ENCODE measurements at places on chromosomes 3 and 15.
A peak's percentile ranks its signal among the peaks of the same experiment; 100 is the strongest.

- peak; percentile 46 for DNase-seq
Measured at GRCh38 chr15:68650901-68651709, 72.3 kb downstream of the CORO2B start.

DNA sequence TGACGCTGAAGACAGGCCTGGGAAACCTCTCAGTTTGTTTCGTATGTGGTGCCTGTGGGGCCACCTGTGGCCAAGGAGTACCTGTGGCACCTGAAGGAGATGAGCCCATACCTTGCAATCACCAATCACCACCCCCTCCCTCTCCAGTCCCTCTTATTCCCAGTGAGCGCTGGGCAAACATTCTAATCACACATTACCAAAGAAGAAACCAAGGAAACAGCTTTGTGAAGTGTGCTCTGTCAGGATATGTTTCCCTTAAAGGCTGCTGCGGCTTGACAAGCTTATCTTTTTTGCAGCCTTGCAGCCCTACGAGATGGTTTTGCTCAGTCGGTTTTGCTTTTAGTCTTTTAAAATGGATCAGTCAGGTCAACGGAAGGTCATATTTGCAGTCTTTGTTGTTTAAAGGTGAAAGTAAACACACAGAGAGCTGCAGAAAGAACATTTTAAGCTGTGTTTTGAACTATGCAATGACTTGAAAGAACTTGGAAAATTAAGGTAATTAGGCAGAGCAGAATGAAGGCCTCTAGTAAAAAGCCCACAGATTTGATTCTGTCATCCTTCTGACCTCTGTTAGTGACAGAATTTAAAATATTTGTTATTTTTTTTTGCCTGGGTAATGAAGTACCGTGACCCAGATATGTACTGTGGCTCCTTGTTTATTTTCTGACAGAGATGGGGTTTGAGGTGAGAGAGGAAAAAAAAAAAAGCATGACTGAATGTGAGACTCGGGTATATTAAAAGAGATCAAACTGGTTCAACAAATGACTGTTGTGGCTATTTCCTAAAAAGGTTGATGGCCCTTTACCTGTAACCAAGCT is 461.4 kb downstream of the NSUN3 start:
- no peak for DNase-seq

DNA sequence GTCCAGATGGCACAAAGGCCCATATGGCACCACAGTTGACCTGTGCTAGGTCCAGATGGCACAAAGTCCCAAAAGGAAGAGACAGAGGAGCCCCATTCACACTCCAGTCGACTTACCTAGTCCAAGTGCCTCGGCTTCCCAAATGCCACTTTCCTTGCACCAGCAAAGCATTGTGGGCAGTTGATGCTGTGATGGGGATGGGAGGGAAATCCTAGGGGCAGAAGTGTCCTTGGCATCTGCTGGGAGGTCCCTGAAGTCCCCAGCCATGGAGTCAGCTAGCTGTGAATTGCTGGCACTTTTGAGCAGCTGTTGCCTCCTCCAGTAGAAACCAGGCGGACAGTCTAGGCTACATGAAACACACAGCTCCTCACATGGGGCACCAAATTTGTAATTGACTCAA is 60.3 kb upstream of the SIAH2 start:
- DNase-seq: no peak

DNA sequence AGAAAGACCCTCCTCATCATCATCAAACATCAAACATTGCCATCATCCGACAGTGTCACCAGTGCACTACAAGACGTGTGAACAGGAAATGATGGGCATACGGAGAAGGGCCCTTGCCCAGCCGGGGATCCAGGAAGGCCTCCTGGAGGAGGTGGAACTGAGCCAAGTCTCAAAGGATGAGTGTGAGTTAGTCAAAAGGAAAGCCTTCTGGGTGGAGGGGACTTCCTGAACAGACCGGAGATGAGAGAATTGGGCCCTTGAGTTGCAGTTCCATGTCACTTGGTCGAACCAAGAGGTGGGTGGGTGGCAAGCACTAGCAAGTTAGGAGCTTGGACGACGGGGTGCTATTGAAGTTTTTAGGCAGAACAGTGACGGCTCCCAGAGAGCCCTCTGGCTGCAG is 8.5 kb downstream of the SEMA4B start:
- DNase-seq: peak; percentile 45

GRCh38 chr15:83305704-83306291 is 21.3 kb upstream of the BNC1 start:
- DNase-seq: no peak

- no peak for DNase-seq
Measured at GRCh38 chr3:13746385-13746784, 133.5 kb downstream of the WNT7A start.

DNA sequence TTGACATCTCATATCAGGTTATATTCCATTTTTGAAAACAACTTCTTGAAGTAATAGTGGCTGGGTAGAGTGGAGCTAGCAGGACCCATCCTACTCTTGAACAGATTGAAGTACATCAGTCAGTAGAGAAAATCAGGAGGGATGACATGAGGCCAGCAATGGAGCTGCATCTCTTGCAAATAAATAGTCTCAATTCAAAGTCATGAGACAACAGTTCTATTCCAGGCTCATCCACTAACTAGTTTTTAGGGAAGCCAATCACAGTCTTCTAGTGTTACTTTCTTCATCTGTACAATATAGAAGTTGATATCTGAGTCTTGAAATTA is 477.2 kb downstream of the RBMS3 start:
- DNase-seq: no peak

DNA sequence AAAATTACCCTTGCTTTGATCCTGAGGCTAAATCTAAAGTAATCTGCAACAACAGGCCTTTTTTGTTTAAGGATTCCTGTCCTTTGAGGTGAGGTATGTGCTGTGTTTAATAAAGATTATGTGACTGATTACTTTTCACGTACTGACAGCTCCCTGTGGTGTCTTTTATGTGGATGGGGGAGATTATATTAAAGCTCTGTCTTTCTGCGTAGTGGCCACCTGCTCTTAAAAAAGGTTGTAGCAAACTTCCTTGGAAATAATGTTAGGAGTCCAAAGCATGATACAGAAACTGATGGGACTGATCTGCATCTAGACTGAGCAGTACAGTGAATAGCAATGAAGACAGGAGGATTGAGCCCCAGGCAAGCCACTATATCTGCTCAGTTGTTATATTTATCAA is 453.0 kb upstream of the GOLIM4 start:
- no peak for DNase-seq

DNA sequence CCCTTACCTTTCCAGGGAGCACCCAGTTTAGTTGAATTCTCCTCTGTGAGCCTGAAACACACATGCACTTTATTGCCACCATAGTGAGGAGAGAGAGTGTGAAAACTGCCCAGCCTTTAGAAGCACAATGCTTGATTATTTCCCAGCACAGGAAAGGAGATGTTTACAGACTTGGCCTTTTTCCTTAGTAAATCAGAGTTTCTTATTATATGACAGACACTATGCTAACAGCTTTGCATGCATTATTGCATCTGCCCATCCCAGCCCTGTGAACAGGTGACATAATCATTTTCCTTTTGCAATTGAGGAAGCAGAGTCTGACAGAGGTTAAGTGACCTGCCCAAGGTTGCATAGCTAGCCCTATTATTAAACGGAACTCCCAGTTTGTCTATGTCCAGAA is 36.5 kb downstream of the CAPN3 start:
- no peak for DNase-seq

- DNase-seq: no peak
Measured at GRCh38 chr3:14345496-14346150, 56.8 kb upstream of the SLC6A6 start.

DNA sequence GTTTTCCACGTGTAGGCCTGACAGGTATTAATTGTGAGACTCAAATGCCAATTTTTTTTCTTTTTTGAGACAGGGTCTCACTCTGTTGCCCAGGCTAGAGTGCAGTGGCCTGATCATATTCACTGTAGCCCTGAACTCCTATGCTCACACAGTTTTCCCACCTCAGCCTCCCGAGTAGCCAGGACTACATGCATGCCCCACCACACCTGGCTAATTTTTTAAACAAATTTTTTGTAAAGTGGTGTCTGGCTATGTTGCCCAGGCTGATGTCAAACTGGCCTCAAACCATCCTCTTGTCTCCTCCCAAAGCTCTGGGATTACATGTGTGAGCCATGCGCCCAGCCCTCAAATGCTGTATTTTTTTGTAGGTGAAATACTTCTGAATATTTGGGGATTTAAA is 14.0 kb downstream of the SLC25A36 start:
- DNase-seq: no peak

DNA sequence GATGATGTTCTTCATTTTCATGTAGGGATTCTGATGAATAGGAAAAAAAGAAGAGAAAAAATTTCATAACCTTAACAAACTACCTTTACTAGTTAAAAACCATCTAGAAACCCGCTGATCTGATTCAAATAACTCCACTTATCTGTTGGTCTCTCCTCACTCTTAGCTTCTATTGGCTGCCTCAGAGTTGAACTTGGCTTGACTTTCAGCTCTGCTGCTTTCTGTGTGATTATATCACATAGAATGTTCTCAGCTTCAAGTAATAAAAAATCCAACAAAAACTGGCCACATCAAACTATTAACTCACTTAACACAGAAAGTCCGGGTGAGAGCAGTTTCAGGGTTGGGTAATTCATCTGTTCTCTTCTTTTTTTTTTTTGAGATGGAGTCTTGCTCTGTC is 126.8 kb upstream of the RASGRP1 start:
- no peak for DNase-seq

DNA sequence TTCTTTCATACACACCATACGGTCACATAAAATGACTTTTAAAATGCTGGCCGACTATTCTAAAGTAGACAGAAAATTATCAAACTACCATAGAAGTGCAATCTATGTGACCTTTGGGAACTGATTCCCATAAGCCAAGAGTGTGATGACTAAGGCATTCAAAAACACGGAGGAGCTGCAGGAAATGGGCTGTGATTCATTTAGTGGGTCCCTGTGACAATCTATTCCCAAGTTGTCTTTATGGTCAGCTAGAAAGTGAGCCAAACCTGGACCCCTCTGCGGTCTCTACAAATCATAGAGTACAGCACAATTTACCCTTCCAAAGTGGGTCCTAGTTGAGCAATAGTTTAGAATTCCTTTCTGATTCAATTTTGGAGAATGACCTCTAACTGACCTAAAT is 251.5 kb upstream of the CBLB start:
- no peak for DNase-seq

DNA sequence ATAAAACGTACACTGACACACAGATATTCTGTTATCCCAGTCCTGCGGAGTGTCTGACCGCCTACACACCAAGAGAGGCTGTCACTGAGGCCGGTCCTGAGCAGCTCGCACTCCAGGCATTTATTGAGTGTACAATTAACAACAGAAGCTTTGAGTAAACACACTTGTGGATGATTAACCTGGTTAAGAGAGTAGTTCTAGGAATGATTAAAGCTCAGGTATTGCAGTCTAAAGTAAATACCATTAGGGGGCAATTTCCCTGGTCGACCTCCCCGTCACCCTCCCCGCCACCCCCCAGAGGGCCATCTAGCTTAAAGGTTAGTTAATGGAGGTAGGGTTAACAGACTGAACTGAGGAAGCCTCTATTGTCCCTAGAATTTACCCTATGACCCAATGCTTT is 1278.5 kb downstream of the NSUN3 start:
- DNase-seq: no peak

GRCh38 chr15:62164396-62165103 is 535 bp downstream of the C2CD4B start:
- no peak for DNase-seq

DNA sequence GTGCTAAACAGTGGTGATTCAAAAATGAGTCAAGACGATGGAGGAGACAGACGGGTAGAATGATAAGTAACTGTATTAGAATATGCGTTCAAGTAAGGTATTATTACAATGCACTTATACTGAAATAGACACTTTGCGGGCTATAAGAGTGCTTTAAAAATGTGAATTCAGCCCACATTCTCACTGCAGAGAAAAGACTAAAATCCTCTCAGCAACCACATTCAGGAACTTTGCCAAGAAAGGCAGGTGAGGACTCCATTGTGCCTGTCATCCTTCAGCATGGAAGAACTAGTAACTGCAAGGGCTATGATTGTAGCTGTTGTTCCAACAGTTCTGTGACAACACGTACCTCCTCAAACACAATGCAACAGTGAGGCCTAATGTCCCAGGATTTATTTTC is 272.0 kb downstream of the RORA start:
- DNase-seq: no peak

DNA sequence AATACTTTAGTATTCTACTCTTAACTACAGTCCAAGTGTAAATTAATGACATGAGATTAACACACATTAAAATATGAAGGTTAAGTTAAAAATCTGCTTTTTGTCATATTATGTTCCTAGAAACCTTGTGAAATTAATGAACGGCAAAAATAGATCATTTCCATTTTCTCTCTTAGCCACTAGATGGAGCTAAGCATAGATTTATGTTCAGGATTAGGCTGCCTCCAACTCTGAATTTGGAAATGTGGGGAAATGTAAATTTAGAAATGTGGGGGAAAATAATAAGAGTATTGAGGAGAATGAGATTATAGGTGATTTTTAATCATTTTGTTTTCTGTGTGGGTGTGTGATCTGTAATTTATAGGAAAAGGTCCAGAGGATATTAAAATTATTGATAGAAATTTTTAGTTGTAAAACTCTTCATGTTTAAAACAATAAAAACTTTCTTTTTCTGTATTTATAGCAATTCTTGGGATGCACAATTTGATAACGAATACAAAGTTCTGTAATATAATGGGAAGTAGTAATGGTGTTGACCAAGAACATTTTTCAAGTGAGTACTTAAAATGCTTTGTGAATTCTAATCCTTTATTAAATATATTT is 59.2 kb downstream of the TMOD3 start:
- no peak for DNase-seq

- peak; percentile 44 for DNase-seq
Measured at GRCh38 chr3:183287301-183287971, 34.4 kb downstream of the B3GNT5 start.

- no peak for DNase-seq
Measured at GRCh38 chr3:13014755-13015285, 58.4 kb downstream of the IQSEC1 start.

GRCh38 chr3:99568663-99569335 is 69.6 kb upstream of the COL8A1 start:
- DNase-seq: no peak

DNA sequence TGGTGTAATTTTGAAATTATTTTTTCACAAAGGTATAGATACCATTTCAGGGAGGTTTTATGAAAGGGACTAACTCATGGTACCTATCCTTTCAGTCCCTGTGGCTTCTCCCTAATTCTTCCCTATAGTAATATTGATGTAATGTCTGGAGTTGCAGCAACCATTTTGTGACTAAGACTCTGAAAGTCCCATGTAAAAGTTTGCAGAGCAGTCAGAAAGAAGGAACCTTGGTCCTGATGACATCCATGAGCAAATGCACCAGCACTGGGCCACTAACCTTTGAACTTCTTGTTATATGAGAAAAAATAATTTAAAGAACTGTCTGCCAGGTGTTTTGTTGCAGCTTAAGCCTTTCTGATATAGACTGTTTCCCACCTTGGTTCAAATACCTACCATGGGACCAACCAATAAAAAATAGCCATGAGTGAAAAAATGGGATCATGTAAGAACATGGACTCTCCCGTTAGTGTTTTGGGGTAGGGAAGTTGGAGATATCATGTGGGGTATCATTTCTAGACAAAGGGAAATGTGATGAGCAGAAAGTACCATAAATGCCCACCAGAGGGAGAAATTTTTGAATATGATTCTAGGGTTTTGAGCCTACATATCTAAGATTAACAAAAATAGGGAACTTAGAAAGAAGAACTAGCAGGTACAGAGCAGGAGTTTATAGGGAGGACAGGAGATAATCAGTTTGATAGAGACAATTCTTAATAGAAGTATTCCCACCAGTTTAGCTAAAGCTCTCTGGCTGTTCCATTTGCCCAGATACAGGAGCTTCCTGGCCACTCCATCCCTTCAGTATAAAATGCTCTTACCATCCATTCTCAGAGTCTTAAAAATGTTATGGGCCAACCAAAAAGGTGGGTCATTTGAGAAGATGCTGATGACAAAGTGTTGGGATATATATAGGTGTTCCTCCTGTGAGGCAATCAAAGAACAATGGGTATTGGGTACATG is 3.4 kb upstream of the CPOX start:
- DNase-seq: no peak

Measured in stimulated activated CD4-positive, alpha-beta T cell treated with anti-CD3 and anti-CD28 coated beads, Interleukin-1b, Interleukin-23, amount 100 ng/mL, for 48 hours (primary cell).